ENCODE measurements at places on chromosomes 11 and 22. TPM values are rescaled to one million over a fixed set of nuclear protein-coding genes. Genes with fewer than 3 reads are reported as not detected.

GRCh38 chr22:17954860-17955587, 69.3 kb downstream of the MICAL3 start:
- no peak for DNase-seq

The NUMA1 gene
- 234 TPM for total RNA-seq

The IFITM10 gene
- total RNA-seq, result 8.8 TPM

The BATF2 gene
- 1.2 TPM for total RNA-seq

The CNGA4 gene
- 1.8 TPM for total RNA-seq
